ENCODE measurements at places on chromosomes 6 and 20.

- no peak for DNase-seq
Observed at GRCh38 chr6:133779916-133780695, 108.8 kb upstream of the TCF21 start.

- no peak for DNase-seq
Observed at GRCh38 chr6:82410151-82410648, 46.6 kb downstream of the TPBG start.

- DNase-seq: no peak
Observed at GRCh38 chr6:74973591-74973990, 232.3 kb downstream of the COL12A1 start.

DNA sequence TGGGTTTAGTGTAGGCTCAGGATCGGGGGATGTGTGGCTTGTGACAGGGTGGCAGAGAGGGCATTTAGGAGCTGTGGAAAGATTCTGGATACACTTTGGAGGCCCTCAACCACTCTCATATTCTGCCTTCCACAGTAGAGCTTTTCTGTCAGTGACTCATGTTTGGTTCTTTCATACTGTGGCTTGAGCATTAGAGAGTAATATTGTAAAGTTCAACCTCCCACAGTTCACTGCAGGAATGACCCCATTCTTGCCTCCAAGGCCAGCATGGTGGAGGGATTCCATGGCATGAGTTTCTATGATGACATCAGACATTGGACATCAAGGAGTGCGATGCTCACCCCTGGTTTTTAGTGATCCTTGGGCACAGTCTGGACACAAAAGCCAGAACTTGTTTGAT, 50.9 kb downstream of the DTD1 start:
- DNase-seq: no peak

DNA sequence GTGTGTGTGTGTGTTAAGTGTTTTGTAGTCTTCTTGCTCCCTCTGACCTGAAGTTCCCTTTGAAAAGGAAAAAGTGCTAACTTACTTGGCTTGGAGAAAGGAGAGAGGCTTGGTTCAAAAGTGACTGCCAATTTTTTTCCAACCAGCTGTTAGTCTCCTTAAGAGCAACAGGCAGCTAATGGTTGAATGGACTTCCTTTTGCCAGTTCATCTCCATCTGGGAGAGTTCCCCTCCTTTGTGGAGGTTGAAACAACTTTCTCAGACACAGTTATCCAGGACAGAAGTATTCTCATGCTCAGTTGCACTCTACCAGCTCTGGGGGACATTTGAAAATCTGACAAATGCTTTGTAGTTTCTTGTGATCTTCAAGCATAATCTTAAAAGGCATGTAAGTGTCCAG, 4.5 kb downstream of the RIPOR2 start:
- no peak for DNase-seq

DNA sequence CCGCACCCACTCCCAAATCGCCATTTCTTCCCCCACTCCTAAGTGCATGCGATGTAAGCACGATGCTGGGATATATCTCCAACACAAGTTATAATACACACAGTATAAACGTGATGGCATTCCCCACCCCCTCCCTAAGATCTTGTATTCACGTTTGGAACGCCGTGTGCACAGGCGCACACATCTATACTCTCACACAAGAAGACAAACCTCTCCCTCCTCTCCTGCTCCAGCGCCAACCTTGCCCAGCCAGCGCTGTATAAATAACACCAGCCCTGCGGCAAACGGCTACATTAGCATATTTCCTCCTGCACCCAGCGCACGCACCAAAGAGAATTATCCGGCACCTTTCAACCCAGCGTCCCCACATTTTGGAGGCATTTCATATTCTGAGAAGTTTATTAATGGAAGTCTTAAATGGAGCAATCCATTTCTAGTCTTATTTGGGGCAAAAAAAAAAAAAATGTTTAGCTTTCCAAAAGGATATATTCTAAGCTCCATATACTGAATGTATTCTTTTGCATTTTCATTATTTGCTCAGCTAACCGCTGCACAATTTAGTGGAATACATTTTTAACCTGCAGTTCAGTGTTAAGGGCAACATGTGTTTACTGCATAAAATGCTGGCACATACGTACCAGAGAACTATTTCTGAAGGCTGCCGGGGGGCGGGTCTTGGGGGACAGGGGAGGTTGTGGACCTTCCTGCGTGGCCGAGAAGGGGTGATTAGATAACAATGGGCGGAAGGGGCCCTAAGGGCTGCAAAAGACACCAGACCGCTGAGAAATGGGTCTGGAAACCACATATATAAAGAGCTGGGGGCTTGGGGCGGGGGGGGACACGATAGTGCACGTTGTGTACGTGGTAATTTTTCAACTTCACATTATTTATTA, 1.1 kb upstream of the SLC22A23 start:
- DNase-seq: peak; percentile 54

DNA sequence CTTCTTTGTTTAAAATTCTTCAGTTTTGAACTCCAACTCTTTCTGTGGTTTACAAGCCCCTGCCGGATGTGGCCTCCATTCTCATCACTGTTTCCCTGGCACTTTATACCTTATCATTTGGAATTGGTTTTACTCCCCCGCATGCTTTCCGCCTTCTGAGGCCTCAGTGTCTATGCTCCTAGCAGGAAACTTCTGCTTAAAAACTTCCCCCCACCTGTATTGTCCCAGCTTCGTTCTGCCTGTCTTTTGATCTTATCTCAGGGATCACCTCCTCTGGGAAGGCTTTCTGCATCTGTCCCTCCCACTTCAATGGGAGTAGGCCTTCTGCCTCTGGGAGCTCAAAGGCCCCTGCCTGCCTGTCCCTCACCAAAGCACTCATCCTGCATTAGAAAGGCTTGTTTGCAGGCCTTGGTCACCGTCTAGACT, 3.4 kb upstream of the ANGPT4 start:
- DNase-seq: no peak

- no peak for DNase-seq
Observed at GRCh38 chr6:53290537-53291510, 57.9 kb downstream of the ELOVL5 start.

DNA sequence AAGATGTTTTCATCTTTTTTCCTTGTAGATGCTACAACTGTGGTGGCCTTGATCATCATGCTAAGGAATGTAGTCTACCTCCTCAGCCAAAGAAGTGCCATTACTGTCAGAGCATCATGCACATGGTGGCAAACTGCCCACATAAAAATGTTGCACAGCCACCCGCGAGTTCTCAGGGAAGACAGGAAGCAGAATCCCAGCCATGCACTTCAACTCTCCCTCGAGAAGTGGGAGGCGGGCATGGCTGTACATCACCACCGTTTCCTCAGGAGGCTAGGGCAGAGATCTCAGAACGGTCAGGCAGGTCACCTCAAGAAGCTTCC, 101.5 kb downstream of the POPDC3 start:
- no peak for DNase-seq

- no peak for DNase-seq
Observed at GRCh38 chr6:107578642-107579341, 88.9 kb downstream of the SOBP start.

GRCh38 chr20:31663838-31664695, 26.4 kb downstream of the COX4I2 start:
- DNase-seq: no peak

GRCh38 chr6:28867086-28867409, 56.7 kb downstream of the TRIM27 start:
- DNase-seq: no peak

DNA sequence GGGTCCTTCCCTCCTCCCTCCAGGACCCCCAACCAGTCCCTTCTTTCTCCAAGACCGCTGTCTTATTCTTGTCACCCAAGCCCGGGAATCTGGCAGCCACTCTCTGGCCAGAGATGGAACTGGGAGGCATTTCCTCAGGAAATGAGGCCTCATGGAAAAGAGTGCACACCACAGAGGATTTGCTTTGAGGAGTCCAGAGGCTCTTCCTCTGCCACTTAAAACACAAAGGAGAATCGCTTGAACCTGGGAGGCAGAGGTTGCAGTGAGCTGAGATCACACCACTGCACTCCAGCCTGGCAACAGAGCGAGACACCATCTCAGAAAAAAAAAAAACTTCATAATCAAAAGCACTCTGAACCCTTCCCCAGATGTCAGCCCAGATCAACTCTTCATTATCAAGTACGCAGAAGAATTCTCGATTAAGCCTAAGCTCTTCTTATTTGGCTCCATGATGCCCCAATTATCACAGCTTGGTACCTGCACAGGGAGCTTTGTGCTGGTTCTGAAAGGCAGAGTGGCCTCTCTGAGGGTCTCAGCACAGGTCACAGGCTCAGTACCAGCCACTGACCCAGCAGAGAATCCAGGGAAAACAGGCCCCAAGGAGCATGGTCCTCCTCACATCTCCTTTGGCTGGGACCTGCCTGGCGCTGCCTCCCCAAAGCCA, 82.9 kb upstream of the MAFB start:
- DNase-seq: no peak

- DNase-seq: no peak
Observed at GRCh38 chr20:8633366-8633765, 435.5 kb upstream of the PLCB4 start.

GRCh38 chr6:84455511-84456029, 228.1 kb upstream of the CEP162 start:
- no peak for DNase-seq

DNA sequence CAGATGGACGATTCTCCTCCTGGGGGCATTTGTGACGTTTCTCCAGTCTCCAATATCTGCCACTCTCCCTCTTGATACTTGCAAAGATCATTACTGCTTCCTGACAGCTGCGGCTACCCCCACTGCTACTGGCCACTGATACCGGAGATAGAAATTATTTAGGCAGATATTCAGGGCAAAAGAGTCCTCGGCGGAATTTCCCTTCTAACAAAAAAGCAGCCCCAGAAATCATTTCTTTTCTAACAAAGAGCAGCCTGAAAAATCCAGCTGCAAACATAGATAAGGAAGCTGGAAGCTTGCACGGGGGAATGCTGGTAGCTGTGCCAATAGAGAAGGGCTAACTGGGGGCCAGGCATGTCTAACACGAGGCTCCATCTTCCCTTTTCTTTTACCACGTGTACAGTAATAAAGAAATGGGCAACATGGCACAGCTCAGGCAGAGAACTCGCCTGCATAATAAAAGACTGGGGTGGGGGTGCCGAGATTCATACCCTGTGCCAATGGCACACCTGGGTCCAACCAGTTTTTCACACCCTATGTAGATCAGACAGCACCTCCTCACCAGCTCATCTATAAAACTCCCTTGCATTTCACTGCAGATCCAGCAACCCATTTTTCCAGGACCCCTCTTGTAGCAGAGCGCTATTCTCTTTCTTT, 6.1 kb downstream of the TP53RK start:
- DNase-seq: no peak

DNA sequence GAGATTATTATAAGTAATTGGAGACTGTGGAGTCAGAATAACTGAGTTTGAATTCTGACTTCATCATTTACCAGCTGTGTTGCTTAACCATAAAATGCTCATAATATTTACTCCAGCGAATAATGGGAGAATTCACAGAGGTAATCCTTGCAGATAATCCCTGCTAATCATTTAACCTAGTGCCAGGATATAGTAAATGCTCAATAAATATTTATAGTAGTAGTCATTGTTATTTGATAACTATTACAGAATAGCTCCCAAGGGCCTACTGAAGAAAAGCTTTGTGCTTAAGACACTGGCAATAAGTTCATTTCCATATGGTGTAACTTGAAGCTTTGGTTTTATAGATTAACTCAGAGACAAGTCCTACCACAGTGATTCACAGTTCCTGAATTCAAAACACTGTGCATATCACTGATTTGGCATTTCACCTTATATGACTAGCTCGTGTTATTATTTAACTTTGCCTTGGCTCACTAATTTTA, 208.8 kb upstream of the PLCB4 start:
- DNase-seq: no peak

DNA sequence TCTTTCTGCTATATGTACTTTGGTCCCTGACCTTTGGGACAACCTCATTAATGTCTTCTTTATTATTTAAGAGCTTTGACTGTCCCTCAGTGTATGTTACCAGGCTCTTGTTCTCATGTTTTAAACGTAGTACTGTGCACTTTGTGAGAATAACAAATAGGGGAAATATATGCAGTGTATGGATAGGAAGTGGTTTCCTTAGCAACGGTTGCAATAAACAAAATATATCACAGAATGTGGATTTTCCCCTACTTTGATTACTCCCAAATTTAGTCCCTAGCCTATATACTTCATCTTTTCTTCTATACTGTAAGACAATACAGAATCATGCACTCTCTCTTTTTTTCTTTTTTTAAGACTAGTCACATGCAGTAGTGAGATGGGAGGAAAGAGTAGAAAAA, 123.8 kb upstream of the AKIRIN2 start:
- no peak for DNase-seq

DNA sequence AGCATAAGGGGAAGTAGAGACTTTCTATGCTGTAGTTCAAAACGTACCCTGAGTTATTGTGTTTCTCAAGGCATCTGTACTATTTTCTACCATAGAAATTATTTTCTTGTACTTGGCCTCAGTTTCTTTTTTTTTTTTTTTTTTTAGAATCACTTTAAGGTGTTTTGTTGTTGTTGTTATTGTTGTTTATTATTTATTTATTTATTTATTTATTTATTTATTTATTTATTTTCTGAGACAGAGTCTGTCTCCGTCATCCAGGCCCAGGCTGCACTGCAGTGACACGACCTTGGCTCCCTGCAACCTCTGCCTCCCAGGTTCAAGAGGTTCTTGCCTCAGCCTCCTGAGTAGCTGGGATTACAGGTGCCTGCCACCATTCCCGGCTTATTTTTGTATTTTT, 179.1 kb downstream of the GRIK2 start:
- no peak for DNase-seq
